ENCODE measurements at places on chromosomes 7 and 10. TPM values are rescaled to one million over a fixed set of nuclear protein-coding genes. Genes with fewer than 3 reads are reported as not detected.

ECHDC3 gene
- total RNA-seq = 22.0 TPM

KCND2 gene
- total RNA-seq = 0.18 TPM

FAM237B gene
- not detected for total RNA-seq

MYO3A gene
- total RNA-seq = not detected

Measured in cardiac atrium fibroblast (primary cell).